ENCODE measurements at places on chromosomes 2 and 18. TPM values are rescaled to one million over a fixed set of nuclear protein-coding genes. Genes with fewer than 3 reads are reported as not detected.

Gene LIMS1
- total RNA-seq = 200 TPM

Gene HADHB
- 195 TPM for total RNA-seq

Gene PJVK
- total RNA-seq = 3.3 TPM

Gene IGFBP2
- total RNA-seq = 42.6 TPM

Gene GRB14
- total RNA-seq = 22.1 TPM

Gene STARD6
- total RNA-seq = 0.69 TPM

Gene DSG1
- total RNA-seq = not detected

Gene NMS
- total RNA-seq = not detected

Gene CD207
- not detected for total RNA-seq

Gene ANKRD30B
- total RNA-seq = not detected

Gene ABCB11
- not detected for total RNA-seq

DNA sequence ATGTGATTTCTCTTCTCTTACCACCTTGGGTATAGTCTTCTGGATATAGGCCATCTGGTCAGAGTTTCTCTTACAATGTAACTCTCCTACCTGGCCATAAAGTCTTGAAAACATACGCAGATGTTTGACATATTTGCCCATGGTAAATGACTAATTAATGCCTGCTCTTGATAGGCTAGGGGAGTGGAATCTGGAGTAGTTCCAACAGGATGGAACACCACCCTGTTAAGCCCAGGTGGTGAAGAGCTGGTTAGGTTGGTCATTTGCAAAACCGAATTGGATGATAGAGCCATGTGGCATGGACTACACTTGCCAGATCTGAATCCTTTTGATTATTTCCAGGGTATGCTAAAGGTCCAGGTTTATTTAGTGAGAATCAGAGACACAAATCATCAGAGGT is 36.5 kb downstream of the HADHB start:
- DNase-seq = no peak

DNA sequence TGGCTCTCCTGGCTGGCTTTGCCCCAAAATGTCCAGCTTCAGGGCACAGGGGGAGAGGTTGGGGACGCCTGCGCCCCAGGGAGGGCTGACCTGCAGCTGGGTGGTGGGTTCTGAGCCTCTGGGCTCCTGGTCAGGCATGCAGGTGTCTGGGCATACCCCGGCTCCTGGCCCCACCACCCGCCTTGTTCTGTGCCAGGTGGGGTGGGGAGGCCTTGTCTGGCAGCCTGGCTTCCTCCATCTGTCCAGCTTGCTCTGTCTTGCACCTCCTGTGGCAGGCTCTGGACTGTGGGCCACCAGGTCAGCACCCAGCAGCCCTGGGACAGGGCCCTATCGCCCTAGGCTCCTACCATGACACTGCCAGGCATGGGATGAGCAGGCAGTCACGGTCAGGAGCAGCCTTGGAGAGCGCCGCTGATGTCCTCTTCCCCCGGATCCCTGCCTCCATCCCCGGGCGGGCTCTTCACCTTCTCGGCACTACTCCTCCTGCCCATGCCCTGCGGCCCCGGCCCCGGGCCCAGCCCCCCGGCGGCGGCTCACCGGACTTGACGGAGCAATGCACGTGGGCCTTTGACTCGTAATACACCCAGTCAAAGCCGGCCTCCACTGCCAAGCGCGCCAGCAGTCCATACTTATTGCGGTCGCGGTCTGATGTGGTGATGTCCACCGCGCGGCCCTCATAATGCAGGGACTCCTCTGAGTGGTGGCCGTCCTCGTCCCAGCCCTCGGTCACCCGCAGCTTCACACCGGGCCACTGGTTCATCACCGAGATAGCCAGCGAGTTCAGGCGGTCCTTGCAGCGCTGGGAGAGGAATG is 3.6 kb downstream of the IHH start:
- no peak for DNase-seq

GRCh38 chr18:55875371-55875901 is 287.4 kb upstream of the TCF4 start:
- no peak for DNase-seq

- no peak for DNase-seq
Measured at GRCh38 chr2:19746611-19747309, 155.0 kb downstream of the TTC32 start.

- DNase-seq = peak; percentile 28
Measured at GRCh38 chr18:45201489-45201888, 413.8 kb upstream of the SLC14A2 start.

- no peak for DNase-seq
Measured at GRCh38 chr2:36964496-36965058, 1.8 kb downstream of the STRN start.

- peak; percentile 60 for DNase-seq
Measured at GRCh38 chr18:70489986-70490933, 201.4 kb downstream of the SOCS6 start.

DNA sequence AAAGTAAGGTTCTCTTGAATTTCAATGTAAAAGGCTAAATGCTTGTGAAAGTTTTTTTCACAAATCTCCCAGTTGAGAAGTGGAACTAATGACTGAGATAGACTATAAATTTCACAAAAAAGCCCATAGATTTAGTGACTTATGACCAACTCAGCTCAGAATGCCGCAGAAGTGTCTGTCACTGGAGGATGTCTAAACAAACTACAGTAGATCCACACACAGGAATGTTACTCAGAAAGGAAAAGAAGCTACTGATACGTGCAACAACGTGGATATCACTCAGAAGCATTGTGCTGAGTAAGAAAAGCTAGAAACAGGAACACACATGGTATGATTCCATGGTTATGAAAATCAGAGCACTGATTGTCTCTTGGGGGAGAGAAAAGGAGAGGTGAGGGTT is 151.9 kb downstream of the DOCK10 start:
- DNase-seq = no peak

DNA sequence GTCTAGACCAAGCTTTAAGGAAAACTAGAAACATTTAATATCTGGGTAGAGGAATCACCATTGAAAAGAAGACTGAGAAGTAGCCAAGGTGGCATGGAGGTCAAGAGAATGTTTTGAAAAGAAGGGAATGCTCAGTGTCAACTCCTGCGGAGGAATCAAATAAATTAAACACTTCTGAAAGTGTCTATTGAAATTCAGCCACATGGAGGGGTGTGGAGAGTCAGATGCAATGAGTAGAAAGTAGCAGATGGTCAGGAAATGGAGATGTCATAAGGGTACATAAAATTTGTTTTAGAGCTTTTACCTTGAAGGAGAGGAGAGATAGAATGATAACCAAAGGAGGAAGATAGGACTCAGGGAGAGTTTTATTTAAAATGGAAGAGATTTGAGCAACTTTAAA is 35.1 kb downstream of the NLRC4 start:
- no peak for DNase-seq

GRCh38 chr2:42928692-42929545 is 136.5 kb upstream of the HAAO start:
- DNase-seq = no peak

- peak; percentile 52 for DNase-seq
Measured at GRCh38 chr2:67215214-67216055, 181.7 kb upstream of the ETAA1 start.

DNA sequence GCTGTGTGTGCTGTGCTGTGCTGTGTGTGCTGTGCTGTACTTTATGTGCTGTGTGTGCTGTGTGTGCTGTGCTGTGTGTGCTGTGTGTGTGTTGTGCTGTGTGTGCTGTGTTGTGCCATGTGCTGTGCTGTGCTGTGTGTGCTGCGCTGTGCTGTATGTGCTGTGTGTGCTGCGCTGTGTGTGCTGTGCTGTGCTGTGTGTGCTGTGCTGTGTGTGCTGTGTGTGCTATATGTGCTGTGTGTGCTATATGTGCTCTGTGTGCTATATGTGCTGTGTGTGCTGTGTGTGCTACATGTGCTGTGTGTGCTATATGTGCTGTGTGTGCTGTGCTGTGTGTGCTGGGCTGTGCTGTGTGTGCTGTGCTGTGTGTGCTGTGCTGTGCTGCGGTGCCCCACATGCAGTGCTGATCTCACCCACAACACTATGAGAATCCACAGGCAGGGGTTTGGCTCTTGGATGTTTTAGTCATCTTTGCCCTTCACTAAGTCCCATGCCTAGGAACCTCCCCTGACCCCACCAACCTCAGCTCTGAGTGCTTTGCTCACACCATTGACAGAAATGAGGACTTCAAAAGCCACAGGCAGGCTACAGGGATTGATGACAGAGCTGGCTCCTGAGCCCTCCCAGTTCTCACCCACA is 30.5 kb upstream of the MAL start:
- no peak for DNase-seq

GRCh38 chr18:71001597-71001996 is 712.8 kb downstream of the SOCS6 start:
- no peak for DNase-seq

DNA sequence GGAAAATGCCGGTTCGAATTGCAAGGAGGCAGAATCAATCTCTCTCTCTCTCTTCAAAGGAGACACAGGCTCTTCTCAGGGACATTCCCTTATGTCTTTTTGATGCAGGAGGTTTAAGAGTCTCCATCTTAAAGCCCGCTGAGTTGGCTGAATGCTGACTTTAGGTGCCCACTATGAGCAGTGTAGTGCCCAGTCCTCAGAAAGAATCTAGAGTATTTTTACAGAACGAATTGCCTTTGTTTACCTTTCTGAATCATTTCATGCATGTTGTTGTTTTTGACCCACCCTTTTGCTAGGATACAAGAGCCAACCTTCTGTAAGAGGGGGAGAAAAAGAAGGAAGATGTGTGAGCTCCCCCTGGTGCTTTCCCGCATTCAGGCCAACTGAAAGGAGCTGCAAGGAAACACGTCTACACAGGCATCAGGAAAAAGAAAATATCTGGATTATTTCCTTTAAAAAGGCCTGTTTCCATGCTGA is 193.5 kb upstream of the TCF4 start:
- DNase-seq = peak; percentile 54

GRCh38 chr2:132929786-132930185 is 259.8 kb upstream of the LYPD1 start:
- no peak for DNase-seq

DNA sequence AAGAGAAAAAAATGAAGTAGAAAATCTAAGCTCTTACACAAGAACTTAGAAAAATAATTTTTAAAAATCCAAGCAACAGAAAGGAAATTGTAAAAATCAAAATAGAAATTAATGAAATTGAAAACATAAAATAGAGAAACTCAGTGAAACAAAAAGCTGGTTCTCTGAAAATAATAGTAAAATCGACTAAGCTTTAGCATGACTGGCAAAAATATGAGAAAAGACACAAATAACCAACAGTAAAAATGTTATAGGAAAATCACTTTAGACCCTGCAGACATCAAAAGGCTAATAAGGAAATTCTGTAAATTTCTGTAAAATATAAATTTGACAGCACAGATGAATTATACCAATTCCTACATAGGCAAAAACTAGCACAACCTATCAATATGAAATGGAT is 768.9 kb upstream of the LRRTM1 start:
- no peak for DNase-seq

GRCh38 chr2:190467575-190468083 is 59.5 kb downstream of the MFSD6 start:
- peak; percentile 51 for DNase-seq

DNA sequence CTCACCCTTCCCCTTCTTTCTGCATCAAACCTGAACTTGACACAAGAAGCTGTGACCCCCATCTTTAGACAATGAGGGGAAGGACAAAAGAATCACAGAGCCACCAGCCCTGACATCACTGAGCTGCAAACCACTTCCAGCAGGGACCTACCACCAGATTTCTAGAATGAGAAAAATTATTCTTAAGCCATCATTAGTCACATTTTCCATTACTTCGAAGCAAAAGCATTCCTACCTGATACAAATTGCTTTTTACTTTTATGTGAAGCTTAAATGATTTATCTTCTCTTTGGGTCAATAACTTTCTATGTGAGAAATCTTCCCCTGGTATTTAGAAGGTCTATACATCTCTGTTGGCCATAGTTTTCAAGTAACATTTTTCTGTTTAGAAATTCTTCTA is 134.8 kb downstream of the TCF4 start:
- no peak for DNase-seq

All from renal cortical epithelial cell (primary cell).